Stimulated activated CD8-positive, alpha-beta memory T cell treated with anti-CD3 and anti-CD28 coated beads, Interleukin-4, amount 100 ng/mL, for 4 hours (primary cell): ENCODE measurements at places on chromosomes 11 and 22.

- no peak for DNase-seq
Observed at GRCh38 chr11:126834149-126834548, 166.4 kb downstream of the KIRREL3 start.

DNA sequence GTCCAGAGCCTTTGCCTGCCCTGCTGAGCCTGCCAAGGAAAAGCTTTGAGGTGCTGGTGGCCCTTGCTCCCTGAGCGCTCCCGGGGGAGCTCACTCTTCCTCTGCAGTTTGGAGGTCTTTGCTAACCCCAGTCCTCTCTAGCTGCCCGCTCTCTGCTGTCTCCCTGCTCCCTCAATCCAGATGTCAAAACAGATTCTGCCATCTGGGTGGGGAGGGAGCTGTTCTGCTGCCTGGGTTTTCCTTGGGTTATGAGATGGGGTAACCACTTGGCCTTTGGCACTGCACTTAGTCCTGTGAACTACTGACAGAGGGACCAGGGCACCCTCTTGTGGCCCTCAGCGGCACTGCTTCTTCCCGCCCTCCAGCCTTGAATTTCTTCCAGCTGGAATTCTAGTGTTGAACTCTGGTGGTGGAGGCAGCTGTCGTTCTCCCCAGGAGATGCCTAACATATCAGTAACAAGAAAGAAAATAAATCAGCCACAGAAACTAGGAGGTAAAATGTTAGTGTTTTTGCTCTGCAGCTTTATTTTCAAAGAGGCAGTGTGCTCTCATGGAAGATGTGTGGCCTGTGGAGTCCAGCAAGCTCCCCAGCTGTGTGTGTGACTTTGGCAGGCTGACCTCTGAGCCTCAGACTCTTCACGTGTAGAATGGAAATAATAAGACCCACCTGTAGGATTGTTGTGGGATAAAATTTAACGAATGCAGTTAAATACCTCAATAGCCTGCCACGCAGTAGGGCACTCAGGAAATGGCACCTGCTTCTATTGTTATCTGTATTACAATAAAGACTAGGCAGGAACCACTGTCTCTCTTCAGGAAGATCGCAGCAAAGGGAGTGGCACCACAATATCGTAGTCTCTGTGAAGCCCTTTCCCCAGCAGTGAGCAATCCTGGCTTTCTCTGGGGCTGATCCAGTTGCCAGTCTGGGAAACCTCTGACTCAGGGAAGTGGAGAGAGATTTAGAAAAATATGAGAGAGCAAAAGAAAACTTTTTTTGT lies 23.4 kb downstream of the ARFGAP2 start:
- DNase-seq: no peak

GRCh38 chr11:17333799-17334586 lies 17.6 kb upstream of the NCR3LG1 start:
- DNase-seq: no peak

DNA sequence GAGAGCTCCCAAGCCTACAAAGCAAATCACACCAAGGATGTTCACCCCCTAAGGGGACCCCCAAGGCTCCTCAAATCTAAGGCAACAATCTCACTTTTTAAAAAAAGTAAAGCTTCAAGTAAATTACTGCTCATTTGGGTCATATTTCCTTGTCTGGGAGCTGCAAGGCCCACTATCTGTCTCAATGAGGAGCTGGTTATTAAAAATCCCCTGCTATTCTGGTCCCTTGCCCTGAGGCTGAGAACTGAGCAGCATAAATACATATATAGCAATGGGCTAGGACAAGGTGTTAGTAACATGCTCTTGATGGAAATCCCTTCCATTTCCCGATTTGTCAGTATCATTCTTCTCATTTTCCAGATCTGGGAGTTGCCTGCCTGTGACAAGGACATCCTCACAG lies 119.2 kb downstream of the ETS1 start:
- no peak for DNase-seq

DNA sequence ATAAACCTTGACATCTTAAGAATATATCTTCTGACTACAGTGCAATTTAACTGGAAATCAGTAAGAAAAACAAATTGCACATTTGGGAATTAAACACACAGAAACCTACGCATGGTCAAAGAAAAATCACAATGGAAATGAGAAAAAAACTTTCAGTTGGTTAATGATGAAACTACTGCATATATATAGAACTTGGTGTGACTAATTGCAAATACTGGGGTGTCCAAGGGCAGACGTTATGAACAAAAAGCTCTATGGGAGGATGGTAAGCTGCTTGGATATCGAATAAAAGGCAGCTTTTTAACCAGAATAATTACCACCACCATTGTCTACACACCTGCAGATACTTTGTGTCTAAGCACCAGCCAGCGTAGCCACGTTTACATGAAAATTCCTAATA lies 791 bp downstream of the GDPD4 start:
- DNase-seq: no peak

DNA sequence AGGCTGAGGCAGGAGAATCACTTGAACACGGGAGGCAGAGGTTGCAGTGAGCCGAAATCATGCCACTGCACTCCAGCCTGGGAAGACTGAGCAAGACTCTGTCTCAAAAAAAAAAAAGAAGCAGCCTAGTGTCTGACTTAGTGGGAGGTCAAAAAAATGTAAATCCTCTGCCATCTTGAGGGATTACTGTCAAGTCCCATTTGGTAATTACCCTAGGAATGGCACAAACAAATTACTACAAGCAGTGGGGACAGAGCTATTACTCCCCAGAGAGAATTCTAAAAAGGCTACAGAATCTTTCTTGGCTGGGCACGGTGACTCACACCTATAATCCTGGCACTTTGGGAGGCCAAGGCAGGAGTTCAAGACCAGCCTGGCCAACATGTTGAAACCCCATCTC lies 3.8 kb downstream of the SERPING1 start:
- DNase-seq: no peak

DNA sequence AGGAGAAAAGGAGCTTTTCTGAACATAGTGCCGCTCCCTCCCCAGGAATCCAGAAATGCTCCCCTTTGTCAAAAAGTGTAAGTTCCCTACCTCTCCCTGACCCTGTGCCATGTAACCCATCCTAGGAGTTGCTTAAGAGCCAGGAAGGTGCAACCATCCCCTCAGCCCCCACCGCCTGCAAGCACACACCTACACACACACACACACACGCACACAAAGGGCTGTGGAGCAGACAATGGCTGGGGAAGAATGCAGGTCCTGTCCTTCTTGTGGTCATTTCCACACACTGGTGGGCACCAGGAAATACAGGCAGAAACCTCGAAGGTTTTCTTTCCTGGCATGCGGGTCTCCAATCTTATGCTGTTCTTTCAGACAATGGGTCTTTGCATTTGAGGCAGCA lies 1.2 kb downstream of the P2RX3 start:
- DNase-seq: no peak

DNA sequence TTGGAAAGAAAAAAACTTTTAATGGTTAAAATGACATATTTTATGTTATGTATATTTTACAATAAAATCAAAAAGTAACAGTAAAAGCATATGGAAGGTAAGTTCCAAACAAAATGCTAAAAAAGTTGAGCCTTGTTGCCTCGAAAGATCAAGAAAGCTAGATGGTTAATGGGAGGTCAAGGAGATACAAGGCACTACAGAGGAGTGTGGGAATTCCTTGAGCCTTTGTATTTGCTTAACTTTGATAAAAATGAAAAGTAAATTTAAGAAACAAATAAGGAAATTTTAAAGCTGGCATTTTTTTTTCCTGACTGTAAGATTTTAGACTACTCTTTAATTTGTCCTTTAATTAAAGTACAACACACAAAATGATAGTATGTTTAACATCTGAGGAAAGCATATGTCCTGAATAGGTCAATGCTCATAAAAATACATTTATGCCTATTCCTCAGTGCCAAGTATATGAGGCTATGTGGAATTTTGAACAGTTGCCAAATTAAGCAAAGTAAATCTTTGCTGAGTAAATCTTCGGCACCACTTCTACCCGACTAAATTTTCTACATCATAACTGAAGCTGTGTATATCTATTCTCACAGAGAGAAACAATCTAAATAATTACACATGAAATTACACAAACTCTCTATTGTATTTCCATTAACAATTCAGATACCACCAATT lies 108.8 kb downstream of the TTC28 start:
- DNase-seq: no peak

DNA sequence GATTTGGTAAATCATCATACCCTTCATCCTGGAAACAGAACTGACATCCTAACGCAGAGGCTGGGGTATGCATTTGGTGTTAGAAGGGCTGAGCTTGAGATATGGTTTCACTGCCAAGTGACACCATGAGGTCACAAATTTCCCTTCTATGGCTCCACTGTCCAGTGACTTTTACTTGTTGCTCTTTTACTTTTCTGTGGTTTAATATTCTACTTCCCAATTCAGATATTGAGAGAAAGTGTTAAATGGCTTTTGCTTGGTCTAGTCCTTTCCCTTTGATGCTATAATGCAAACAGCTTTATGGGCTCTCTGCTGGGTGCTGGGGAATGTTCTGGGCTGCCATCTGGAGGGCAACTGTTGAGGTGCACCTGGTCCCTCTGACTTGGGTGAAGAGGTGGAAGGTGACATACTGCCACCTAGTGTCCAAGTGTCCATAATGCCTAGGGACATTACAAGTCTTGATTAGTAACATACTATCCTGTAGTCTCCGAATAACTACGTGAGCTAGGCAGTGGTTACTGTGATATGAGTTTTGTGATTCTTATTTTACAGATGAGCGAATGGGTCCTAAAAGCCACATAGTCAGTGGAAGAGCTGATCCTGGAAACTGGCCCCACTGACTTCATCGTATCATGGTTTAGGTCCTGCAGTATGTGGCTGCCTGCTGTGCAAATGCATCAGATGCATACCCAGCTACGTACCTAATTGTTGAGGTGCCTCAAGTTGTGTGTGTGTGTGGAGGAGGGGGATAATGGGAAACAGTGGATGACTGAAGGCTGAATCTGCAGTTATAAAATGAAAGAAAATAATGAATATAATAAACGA lies 149.1 kb upstream of the RAG2 start:
- peak; percentile 45 for DNase-seq
